H1 (cell line): ENCODE measurements at places on chromosomes 12 and 14.

GRCh38 chr12:52168019-52168717, 23.6 kb downstream of the KRT80 start:
- no peak for DNase-seq
- no peaks in the 10 kb centered on the region for H3K27me3 ChIP-seq
- no peaks in the 10 kb centered on the region for H3K36me3 ChIP-seq
- H3K27ac ChIP-seq, result no peak overlapping the region
- no peaks in the 10 kb centered on the region for H3K4me1 ChIP-seq
- no peak overlapping the region for H3K4me3 ChIP-seq

DNA sequence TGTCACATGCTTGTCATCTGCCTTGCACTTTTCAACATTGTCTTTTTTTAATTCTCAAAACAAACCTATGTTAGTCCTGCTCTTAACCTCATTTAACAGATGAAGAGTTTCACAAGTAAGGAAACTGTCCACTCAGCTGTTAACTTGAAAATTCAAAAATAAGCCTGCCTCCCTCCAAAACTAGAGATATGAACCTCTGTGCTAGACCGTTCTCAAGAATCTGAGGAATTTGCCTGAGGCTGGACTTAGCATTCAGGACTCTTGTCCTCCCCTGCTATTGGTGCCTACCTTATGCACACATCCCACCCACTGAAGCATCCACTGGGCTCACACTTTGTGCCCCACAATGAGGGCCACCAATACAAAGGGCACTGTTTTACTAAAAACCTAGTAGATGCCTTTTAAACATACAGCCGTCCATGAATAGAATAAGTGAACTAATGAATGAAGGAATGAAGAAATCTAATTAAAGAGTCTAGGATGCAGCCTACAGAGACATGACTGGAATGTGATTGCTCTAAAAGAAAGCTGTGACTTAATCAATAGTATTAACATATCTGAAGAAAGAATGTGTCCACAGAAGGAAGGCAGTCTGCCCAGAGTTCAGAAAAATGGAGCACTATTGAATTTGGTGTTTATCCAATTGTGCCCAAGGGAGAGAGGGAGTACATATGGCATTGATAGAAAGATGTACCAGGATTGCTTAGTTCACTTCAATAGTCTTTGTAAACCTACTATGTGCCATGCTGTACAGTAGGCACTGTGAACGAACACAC, 238.5 kb downstream of the SPTSSA start:
- H3K36me3 ChIP-seq, result no peaks in the 10 kb centered on the region
- no peak overlapping the region for H3K4me3 ChIP-seq
- no peaks in the 10 kb centered on the region for H3K27me3 ChIP-seq
- no peak overlapping the region for H3K27ac ChIP-seq
- no peak for DNase-seq
- H3K4me1 ChIP-seq, result peaks cover 3% of the 10 kb centered on the region

GRCh38 chr14:51014086-51014485, 69.8 kb upstream of the PYGL start:
- no peaks in the 10 kb centered on the region for H3K27me3 ChIP-seq
- no peak overlapping the region for H3K27ac ChIP-seq
- H3K36me3 ChIP-seq, result no peaks in the 10 kb centered on the region
- DNase-seq, result no peak
- no peaks in the 10 kb centered on the region for H3K4me1 ChIP-seq

DNA sequence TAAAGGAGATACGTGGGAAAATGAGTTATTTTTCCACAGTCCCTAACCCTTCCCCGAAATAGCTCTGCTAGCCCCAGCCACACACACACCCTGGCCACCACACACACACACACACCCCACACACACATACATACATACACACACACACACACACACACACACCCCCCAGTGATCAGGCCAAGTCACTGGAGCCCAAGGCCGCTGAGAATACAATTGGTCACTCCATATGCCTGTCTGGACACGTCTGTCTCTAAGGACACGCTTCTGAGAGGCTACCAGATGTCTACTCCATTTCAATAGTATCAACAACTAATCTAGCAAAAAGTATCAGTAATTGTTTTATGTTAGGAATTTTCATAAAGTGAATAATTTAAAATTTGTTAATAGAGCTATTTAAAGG, 13.0 kb upstream of the DIABLO start:
- no peak for DNase-seq
- H3K4me1 ChIP-seq, result no peaks in the 10 kb centered on the region
- no peak overlapping the region for H3K4me3 ChIP-seq
- H3K27ac ChIP-seq, result no peak overlapping the region

DNA sequence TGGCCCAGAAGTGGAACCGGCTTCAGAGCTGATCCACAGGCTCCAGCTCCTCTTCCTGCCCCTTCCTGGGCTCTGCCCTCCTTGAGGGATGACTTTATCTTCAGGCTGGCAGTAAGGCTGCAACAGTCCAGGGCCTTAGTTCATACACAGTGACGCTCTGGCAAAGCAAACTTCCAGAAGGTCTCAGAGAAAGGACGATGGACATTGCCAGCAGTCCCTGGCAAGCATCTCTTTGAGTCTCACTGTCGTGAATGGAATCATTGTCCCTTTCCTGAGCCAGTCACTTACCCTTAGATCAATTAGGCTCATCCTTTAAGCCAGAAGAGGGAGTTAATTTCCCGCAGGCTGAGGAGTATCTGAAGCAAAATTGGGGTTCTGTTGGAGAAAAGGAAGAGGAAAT, 8.6 kb downstream of the AK7 start:
- H3K27ac ChIP-seq, result no peak overlapping the region
- no peaks in the 10 kb centered on the region for H3K36me3 ChIP-seq
- DNase-seq, result no peak
- H3K4me3 ChIP-seq, result no peak overlapping the region
- H3K4me1 ChIP-seq, result no peaks in the 10 kb centered on the region
- no peaks in the 10 kb centered on the region for H3K27me3 ChIP-seq

DNA sequence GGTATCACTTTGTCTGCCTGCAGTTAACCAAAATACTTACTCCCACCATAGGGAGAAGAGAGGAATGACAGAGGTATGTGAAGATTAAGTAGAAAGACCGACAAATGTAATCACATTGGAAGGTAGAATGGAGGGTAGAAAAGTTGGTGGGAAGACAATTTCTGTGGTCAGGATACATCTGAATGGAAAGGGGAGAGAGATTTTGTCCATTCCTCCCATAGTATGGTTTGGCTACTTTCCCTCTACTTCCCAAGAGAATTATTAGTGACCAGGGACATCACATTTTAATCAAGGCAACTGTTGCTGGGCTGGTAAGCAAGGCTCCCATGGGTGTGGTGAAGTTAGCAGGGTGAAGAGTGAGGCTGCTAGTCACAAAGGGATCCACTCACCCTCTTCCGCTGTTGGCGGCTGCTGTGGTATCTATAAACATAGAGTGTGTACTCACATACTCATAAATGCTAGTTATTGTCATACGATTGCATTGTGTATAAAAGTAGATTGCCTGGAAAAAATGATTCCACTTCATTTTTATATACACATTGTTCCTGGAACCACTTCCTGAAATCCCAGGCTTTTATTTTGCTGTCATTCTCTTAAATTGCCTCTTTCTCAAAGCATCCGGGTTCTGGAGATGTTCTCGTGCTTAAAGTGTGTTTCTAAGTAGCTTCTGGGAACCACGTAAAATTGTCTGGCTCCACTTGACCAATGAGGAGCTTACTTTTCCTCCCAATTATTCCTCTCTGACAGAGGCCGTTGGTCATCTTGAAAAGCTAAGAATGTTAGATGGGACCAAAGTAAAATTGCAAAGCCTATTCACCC, 413.1 kb downstream of the ZFP36L1 start:
- no peak for DNase-seq
- no peak overlapping the region for H3K27ac ChIP-seq
- H3K36me3 ChIP-seq, result no peaks in the 10 kb centered on the region
- no peaks in the 10 kb centered on the region for H3K27me3 ChIP-seq
- H3K4me1 ChIP-seq, result peaks cover 4% of the 10 kb centered on the region

- peaks cover 20% of the 10 kb centered on the region for H3K4me1 ChIP-seq
- H3K4me3 ChIP-seq, result no peak overlapping the region
- H3K36me3 ChIP-seq, result no peaks in the 10 kb centered on the region
- no peak for DNase-seq
- H3K27me3 ChIP-seq, result no peaks in the 10 kb centered on the region
These were observed 68.6 kb downstream of the PPM1A start for GRCh38 chr14:60317609-60318008.

GRCh38 chr12:114306646-114307045, 99.3 kb downstream of the TBX5 start:
- H3K27ac ChIP-seq, result no peak overlapping the region
- H3K4me1 ChIP-seq, result peaks cover 8% of the 10 kb centered on the region
- DNase-seq, result no peak
- H3K4me3 ChIP-seq, result no peak overlapping the region
- no peaks in the 10 kb centered on the region for H3K27me3 ChIP-seq
- no peaks in the 10 kb centered on the region for H3K36me3 ChIP-seq

GRCh38 chr12:85157035-85157603, 121.0 kb downstream of the LRRIQ1 start:
- no peaks in the 10 kb centered on the region for H3K36me3 ChIP-seq
- H3K27me3 ChIP-seq, result no peaks in the 10 kb centered on the region
- H3K27ac ChIP-seq, result no peak overlapping the region
- no peak overlapping the region for H3K4me3 ChIP-seq

DNA sequence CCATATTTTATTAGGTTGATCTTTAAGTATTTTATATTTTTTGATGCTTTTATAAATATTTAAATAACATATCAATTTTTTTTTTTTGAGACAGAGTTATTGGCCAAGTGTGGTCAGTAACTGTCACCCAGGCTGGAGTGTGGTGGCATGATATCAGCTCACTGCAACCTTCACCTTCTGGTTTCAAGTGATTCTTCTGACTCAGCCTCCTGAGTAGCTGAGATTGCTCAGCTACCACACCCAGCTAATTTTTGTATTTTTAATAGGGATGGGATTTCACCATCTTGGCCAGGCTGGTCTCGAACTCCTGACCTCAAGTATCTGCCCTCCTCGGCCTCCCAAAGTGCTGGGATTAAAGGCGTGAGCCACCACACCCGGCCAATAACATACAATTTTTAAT, 71.1 kb downstream of the FUT8 start:
- H3K27me3 ChIP-seq, result no peaks in the 10 kb centered on the region
- DNase-seq, result no peak
- peaks cover 11% of the 10 kb centered on the region; the same call in 1 of the 2 replicates for H3K4me1 ChIP-seq
- H3K27ac ChIP-seq, result no peak overlapping the region

GRCh38 chr12:89382328-89382727, 30.0 kb upstream of the DUSP6 start:
- no peak for DNase-seq
- H3K4me3 ChIP-seq, result no peak overlapping the region
- no peaks in the 10 kb centered on the region for H3K36me3 ChIP-seq
- peaks cover 13% of the 10 kb centered on the region for H3K4me1 ChIP-seq
- no peak overlapping the region for H3K27ac ChIP-seq

GRCh38 chr14:75175677-75176141, 703 bp downstream of the TMED10 start:
- no peak for DNase-seq
- H3K4me3 ChIP-seq, result peak overlapping the region; percentile 81
- no peaks in the 10 kb centered on the region for H3K4me1 ChIP-seq

GRCh38 chr12:30880061-30880460, 46.5 kb upstream of the TSPAN11 start:
- DNase-seq, result no peak
- no peak overlapping the region for H3K4me3 ChIP-seq
- H3K27me3 ChIP-seq, result peaks cover 5% of the 10 kb centered on the region
- no peaks in the 10 kb centered on the region for H3K4me1 ChIP-seq
- no peaks in the 10 kb centered on the region for H3K36me3 ChIP-seq
